ENCODE measurements at places on chromosomes 16 and 17. TPM values are rescaled to one million over a fixed set of nuclear protein-coding genes. Genes with fewer than 3 reads are reported as not detected.

DNA sequence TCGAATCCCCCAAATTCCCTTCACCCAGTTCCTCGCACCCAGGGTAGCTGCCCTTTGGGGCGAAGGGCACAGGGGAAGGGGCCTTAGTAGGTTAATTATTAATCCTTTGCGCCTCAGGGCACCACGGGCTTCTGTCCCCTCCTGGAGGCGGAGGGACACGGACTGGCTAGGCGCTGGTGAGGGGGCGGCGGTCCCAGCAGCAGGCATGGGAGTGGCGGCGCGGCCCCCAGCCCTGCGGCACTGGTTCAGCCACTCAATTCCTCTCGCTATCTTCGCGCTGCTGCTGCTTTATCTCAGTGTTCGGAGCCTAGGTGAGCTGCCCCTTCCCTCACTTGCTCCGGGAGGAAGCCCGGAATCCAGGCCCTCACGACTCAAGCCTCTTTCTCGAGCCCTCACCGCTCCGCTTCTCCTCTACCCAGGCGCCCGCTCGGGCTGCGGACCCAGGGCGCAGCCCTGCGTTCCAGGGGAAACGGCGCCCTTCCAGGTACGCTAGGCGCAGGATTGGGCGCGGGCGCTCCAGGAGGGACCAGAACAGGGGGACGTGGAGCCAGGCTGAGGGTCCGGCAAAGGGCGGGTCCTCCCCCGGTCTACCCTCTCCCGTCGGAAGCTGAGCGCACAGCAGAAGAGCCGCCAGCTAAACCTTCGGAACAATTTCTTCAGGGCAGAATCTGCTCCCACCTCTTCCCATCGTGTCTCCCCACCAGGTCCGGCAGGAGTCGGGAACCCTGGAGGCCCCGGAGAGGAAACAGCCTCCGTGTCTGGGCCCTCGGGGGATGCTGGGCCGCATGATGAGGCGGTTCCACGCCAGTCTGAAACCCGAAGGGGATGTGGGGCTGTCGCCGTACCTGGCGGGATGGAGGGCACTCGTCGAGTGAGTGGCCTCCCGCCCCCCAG is at the start of gene GLTPD2:
GLTPD2 (plus strand) TSS at position 158 of the 894 bp plus-strand sequence; CDS start at position 206, 48 bp downstream.
- DNase-seq: peak; percentile 46
- H3K4me1 ChIP-seq: peaks cover 30% of the 10 kb centered on the region
- H3K27ac ChIP-seq: no peak within 1 kb of the TSS

DNA sequence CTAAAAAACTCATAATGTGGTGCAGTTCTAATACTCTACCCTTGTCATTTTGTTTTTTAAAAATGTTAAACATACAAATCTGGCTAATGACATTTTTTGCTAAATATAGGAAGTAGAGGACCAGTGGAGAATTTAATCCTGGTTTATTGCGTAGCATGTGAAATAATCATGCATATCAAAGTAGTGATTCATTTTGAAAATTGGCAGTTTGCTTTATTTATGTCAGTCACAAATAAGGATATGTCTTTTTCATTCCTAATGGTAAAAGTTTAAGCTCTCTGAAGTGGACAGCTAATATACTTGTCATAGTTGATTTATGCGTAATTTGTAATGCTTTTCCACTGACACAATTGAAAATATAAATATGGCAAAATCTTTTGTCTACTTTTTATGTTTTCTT is 224.2 kb downstream of the BCAS3 start:
- H3K4me1 ChIP-seq: peaks cover 8% of the 10 kb centered on the region
- H3K36me3 ChIP-seq: no peaks in the 10 kb centered on the region
- DNase-seq: no peak
- no peaks in the 10 kb centered on the region for H3K27me3 ChIP-seq

- H3K4me1 ChIP-seq: no peaks in the 10 kb centered on the region
- no peaks in the 10 kb centered on the region for H3K36me3 ChIP-seq
- DNase-seq: no peak
- H3K27me3 ChIP-seq: no peaks in the 10 kb centered on the region
These were observed 280.0 kb downstream of the TMEM114 start for GRCh38 chr16:8310323-8310722.

GRCh38 chr17:67399676-67400075 is 22.6 kb downstream of the PITPNC1 start:
- no peaks in the 10 kb centered on the region for H3K27me3 ChIP-seq
- no peak for DNase-seq
- H3K4me3 ChIP-seq: no peak overlapping the region
- H3K27ac ChIP-seq: no peak overlapping the region

GRCh38 chr17:71032746-71033273 is 863.5 kb downstream of the KCNJ2 start:
- DNase-seq: peak; percentile 93
- H3K27ac ChIP-seq: no peak overlapping the region
- peaks cover 12% of the 10 kb centered on the region for H3K4me1 ChIP-seq

DNA sequence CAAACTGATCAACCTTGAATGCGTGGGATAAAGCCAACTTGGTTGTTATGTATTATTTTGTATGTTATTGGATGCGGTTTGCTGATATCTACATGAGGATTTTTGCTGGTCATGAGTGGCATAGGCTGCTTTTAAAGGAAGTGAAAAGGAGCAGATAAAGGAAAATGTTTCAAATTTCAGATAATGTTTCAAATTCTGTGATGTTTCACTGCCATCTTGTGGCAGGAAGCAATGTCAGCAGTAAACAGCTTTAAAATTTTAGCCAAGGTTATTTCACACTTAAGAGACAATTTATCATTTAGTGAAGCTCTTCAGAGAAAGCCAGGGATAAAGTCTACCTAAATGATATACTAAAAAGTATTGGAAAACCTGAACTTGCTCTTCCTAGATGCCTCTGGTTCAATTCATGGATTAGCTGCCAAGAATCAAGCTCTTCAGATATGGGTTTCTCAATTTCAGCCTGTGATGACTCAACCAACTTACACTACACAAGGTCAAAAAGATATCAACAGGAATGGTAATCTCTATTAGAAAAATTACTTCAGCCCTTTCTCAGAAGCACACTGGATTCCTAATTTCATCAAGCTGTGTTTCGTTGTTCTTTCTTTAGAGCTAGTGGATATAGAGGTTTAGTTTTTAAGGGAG is 136.0 kb upstream of the C17orf78 start:
- no peak overlapping the region for H3K4me3 ChIP-seq
- H3K4me1 ChIP-seq: no peaks in the 10 kb centered on the region

DNA sequence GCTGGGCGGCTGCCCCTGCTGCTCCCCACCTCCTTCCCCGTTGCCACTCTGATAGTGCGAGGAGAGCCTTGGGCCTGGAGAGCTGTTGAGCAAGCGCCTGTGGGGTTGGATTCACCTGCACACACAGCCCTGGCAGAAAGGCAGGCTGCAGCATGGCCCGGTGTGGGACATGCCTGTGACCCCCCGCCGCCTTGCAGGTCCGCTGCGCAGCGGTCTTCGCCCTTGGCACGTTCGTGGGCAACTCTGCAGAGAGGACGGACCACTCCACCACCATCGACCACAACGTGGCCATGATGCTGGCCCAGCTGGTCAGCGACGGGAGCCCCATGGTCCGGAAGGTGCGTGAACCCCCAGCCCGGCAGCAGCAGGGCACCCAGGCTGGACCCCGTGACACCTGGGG is 106.8 kb upstream of the CHMP6 start:
- no peaks in the 10 kb centered on the region for H3K4me1 ChIP-seq
- no peak for DNase-seq
- no peak overlapping the region for H3K27ac ChIP-seq
- H3K36me3 ChIP-seq: peaks cover 12% of the 10 kb centered on the region

DNA sequence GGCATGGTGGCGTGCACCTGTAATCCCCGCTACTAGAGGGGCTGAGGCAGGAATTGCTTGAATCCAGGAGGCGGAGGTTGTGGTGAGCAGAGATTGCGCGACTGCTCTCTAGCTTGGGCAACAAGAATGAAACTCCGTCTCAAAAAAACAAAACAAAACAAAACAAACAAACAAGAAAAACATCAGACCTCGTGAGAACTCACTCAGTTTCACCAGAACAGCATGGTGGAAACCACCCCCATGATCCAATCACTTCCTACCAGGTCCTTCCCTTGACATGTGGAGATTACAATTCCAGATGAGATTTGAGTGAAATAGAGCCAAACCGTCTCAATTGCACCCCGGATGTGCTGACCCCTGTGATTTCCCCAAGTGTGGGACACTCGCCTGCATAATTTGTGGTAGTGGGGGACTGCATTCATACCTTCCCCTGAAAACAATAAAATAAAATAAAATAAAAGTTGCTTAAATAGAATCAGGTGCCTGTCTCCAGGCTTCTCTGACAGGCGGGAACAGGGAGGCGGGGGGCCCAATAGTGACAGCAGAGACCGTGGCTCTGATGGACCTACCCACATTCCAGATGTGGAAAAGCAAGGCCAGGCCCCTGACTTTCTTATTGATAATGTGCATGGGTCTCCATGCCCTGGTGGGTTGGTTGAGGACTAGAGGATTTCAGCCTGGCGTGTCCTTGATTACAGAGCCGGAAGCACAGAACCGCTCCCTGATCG is 13.1 kb downstream of the ZSCAN10 start:
- H3K4me3 ChIP-seq: no peak overlapping the region
- no peaks in the 10 kb centered on the region for H3K27me3 ChIP-seq
- H3K36me3 ChIP-seq: peaks cover 16% of the 10 kb centered on the region
- no peak for DNase-seq

GRCh38 chr17:13918247-13918646 is 151.1 kb upstream of the COX10 start:
- H3K36me3 ChIP-seq: no peaks in the 10 kb centered on the region
- no peaks in the 10 kb centered on the region for H3K27me3 ChIP-seq
- peaks cover 22% of the 10 kb centered on the region for H3K4me1 ChIP-seq
- no peak overlapping the region for H3K27ac ChIP-seq

GRCh38 chr17:18332909-18333489 is 17.9 kb downstream of the SMCR8 start:
- no peak overlapping the region for H3K27ac ChIP-seq
- H3K36me3 ChIP-seq: peaks cover 19% of the 10 kb centered on the region
- H3K27me3 ChIP-seq: no peaks in the 10 kb centered on the region
- no peak overlapping the region for H3K4me3 ChIP-seq

GRCh38 chr17:41589301-41589700 is 2.6 kb upstream of the KRT14 start:
- peak; percentile 17 for DNase-seq
- H3K27ac ChIP-seq: no peak overlapping the region
- no peaks in the 10 kb centered on the region for H3K36me3 ChIP-seq

DNA sequence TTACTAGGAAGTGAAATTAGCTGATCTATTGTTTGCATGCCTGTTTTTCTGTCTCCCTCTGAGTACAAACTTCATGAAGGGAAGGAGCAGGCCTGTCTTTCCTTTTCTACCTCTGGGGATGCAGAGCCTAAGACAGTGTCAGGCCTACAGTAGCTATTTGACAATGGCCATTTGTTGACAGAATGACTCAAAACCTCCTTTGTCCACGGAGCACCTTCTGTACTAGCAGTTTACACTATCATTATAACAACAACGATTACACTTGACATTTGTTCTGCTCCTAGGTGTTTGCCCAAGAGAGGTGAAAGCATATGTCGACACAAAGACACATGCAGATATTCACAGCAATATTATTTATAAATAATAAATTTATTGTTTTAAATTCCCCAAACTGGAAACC is 132.3 kb upstream of the IRX3 start:
- no peaks in the 10 kb centered on the region for H3K4me1 ChIP-seq
- DNase-seq: no peak
- no peaks in the 10 kb centered on the region for H3K27me3 ChIP-seq
- no peaks in the 10 kb centered on the region for H3K36me3 ChIP-seq

GRCh38 chr17:49575679-49576087 is at the start of gene NXPH3:
Gene NXPH3 (plus strand): TSS chr17:49575871. CDS start chr17:49576220, 349 bp downstream.
- H3K4me3 ChIP-seq: peak within 1 kb of the TSS; percentile 89
- no peak within 1 kb of the TSS for H3K27ac ChIP-seq
- DNase-seq: peak; percentile 88

DNA sequence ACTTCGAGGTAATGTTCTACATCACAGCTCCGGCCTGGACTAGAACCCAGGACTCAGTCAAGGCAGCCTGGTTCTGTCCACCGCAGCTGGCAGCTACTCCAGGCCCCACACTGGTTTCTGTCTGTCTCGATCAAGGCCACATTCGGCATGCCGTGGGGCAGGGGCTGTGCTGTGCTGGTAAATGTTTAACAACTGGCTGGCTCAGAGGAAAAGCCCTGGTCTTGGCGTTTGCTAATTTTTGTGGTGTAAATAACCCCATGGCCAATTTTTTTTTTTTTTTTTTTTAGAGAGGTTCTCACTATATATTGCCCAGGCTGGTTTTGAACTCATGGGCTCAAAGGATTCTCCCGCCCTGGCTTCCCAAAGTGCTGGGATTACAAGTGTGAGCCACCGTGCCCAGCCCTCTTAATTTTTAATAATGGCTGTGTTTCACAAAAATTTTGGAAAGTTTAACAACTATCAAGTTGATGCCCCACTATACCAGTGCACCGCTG is 328 bp upstream of the DRC7 start:
- no peaks in the 10 kb centered on the region for H3K36me3 ChIP-seq
- H3K27me3 ChIP-seq: no peaks in the 10 kb centered on the region
- DNase-seq: no peak

DNA sequence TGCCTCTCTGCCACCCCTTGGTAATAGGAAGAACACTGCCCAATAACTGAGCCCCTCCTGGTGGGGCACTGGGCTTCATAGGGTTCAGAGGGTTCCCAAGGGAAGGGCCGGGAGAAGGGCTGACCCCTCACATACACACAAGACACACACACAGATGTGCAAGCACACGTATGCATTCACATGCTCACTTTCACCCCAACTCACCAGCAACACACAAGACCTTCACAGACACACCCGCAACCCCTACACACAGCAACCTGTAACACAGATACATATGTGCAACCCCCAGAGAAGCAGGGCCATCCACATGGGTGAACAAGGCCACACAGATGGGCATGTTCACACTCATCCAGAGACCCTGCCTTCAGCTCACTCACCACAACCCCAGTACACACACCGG is 225.1 kb downstream of the ZNF423 start:
- H3K27me3 ChIP-seq: no peaks in the 10 kb centered on the region
- no peak overlapping the region for H3K27ac ChIP-seq
- H3K36me3 ChIP-seq: no peaks in the 10 kb centered on the region
- no peaks in the 10 kb centered on the region for H3K4me1 ChIP-seq
- no peak for DNase-seq
- H3K4me3 ChIP-seq: no peak overlapping the region

- no peak overlapping the region for H3K4me3 ChIP-seq
- H3K36me3 ChIP-seq: no peaks in the 10 kb centered on the region
- no peaks in the 10 kb centered on the region for H3K27me3 ChIP-seq
- no peak overlapping the region for H3K27ac ChIP-seq
- no peak for DNase-seq
These were observed 27.6 kb downstream of the FOXL1 start for GRCh38 chr16:86605950-86606349.

- no peaks in the 10 kb centered on the region for H3K27me3 ChIP-seq
- no peak for DNase-seq
- H3K27ac ChIP-seq: 0 out of 2 replicates have a peak overlapping the region, but pooled peaks have one; percentile 0
- H3K4me1 ChIP-seq: peaks cover 59% of the 10 kb centered on the region
- 0 out of 2 replicates have a peak, but pooled peaks cover 9% of the 10 kb centered on the region for H3K36me3 ChIP-seq
These were observed 26.5 kb downstream of the KANSL1 start for GRCh38 chr17:46166692-46167249.

GRCh38 chr16:15443753-15444152 is 9.4 kb downstream of the BMERB1 start:
- no peaks in the 10 kb centered on the region for H3K27me3 ChIP-seq
- no peaks in the 10 kb centered on the region for H3K36me3 ChIP-seq
- no peak overlapping the region for H3K4me3 ChIP-seq
- DNase-seq: no peak
- no peaks in the 10 kb centered on the region for H3K4me1 ChIP-seq

GRCh38 chr16:22912654-22913053 is 98.7 kb downstream of the HS3ST2 start:
- no peak overlapping the region for H3K4me3 ChIP-seq
- peak; percentile 80 for DNase-seq
- no peak overlapping the region for H3K27ac ChIP-seq
- H3K27me3 ChIP-seq: no peaks in the 10 kb centered on the region

Gene LPO
- total RNA-seq: 0.62 TPM

Gene KRTAP2-3
- not detected for total RNA-seq

Gene CLEC3A
- not detected for total RNA-seq

Gene CSH2
- not detected for total RNA-seq

Gene RAPGEFL1
- 14.0 TPM for total RNA-seq

Gene DHRS7C
- total RNA-seq: not detected

All from GM23338 (cell line).